ENCODE measurements at places on chromosomes 11 and 22.

GRCh38 chr11:44811841-44812448 lies 85.2 kb downstream of the TSPAN18 start:
- DNase-seq: no peak

DNA sequence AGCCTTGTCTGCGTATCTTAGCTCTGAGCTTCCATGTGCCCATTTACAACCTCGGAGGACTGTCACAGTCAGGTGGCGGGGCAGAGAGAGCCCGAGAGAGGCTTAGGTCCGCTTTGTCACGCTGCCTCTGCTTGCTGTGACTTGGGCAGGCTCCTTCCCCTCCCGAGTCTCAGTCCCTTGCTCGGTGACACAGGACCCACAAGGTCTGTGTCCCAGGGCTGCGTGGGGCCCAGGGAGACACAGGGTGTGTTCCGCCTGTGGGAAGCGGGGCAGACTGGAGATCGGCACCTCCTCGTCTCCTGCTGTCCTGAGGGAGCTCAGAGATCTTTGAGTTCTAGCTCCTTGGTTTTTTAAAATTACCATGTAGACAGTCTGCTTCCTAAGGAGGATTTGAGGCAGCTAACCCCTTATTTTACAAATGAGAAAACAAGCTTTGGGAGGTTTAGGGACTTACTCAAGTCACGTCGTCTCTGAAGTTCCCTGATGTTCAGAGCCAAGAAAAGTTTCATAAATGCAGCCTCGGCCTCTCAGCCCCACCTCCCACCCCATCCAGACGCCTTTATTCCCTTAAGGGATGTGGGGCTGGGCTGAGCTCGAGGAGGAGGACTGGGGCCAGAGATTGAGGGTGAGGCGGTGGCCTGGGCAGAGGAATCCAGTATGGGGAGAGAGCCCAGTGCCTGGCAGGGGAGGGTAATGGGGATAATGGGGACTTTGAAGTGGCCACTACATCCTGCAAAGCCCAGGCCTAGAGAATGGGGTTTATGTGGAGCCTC lies 103.6 kb downstream of the NECTIN1 start:
- DNase-seq: no peak

DNA sequence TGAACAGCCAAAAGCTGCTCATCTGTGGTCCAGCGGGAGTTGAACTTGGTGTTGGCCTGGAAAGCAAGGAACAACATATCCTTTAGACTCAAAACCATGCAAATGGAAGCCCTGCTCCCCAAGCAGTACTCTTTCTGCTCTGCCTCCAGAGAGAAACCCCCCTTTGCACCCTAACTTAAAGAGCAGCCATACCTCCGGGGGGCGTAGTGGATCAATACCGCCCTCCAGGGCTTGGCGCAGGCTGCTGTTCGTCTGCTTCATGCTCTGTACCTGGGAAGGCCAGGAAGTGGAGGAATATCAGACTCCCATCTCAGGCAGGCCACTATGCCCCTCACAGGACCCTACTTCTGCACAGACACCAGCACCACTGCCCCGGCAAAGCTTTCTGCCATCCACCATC lies 4.3 kb downstream of the RCOR2 start:
- DNase-seq: no peak

GRCh38 chr11:116173506-116173905 lies 599.3 kb downstream of the BUD13 start:
- DNase-seq: no peak

GRCh38 chr22:25025491-25026400 lies 73.2 kb downstream of the KIAA1671 start:
- no peak for DNase-seq

DNA sequence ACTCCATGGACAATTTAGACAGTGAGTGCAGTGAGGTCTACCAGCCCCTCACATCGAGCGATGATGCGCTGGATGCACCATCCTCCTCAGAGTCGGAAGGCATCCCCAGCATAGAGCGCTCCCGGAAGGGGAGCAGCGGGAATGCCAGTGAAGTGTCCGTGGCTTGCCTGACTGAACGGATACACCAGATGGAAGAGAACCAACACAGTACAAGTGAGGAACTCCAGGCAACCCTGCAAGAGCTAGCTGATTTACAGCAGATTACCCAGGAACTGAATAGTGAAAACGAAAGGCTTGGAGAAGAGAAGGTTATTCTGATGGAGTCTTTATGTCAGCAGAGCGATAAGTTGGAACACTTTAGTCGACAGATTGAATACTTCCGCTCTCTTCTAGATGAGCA lies 51.4 kb downstream of the SPECC1L start:
- DNase-seq: no peak

- DNase-seq: no peak
These were observed at the start of gene GPR152 for GRCh38 chr11:67452141-67452952. Gene GPR152, minus strand, starts transcription at chr11:67452729. Its CDS starts 5 bp downstream, at chr11:67452724.

DNA sequence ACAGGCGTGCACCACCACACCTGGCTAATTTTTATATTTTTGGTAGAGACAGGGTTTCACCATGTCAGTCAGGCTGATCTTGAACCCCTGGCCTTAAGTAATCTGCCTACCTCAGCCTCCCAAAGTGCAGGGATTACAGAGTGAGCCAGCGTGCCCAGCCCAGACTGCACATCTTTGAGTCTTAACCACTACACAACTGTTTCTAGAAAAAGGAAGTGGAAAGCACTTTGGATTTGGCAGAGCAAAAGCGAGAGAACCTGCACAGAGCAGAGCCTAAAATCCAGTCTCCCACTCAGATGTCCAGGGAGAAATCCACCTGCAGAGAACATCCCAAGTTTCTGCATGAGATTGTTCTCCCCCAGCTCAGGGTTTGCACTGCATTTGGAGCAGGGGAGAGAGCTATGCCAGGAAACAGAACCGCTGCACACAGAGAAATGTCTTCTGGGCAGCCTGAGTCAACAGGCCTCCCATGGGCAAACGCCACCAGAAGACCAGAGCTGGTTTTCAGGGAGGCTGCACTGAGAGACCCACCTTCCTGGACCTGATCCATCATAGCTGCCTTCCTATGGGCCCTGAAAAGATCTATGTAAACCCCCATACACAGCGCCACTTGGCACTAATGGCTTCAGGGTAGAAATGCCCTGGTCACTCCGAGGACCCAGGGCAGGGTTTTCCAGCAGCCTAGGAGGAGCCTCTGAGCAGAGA lies 54.0 kb downstream of the RPUSD4 start:
- no peak for DNase-seq

Measured in right kidney (tissue), 9 donors.